ENCODE measurements at places on chromosomes 5 and 9. TPM values are rescaled to one million over a fixed set of nuclear protein-coding genes. Genes with fewer than 3 reads are reported as not detected.

The GPR150 gene
- total RNA-seq = 0.32 TPM

The SLCO6A1 gene
- not detected for total RNA-seq

The HEMGN gene
- not detected for total RNA-seq

The MRPS2 gene
- total RNA-seq = 19.1 TPM

The CDH6 gene
- total RNA-seq = 62.3 TPM

The ESM1 gene
- 2.7 TPM for total RNA-seq

The FLT4 gene
- 0.09 TPM for total RNA-seq

The DNAJB5 gene
- 8.0 TPM for total RNA-seq

The PFN3 gene
- not detected for total RNA-seq

The CCDC192 gene
- total RNA-seq = not detected

The ZNF618 gene
- total RNA-seq = 7.7 TPM

The SMIM33 gene
- not detected for total RNA-seq

The HTR1A gene
- not detected for total RNA-seq

The STKLD1 gene
- 0.95 TPM for total RNA-seq

The PCDHGB5 gene
- 33.0 TPM for total RNA-seq

The GRPEL2 gene
- total RNA-seq = 9.7 TPM

The C5orf34 gene
- 1.9 TPM for total RNA-seq

The ENC1 gene
- total RNA-seq = 14.5 TPM

The MEIKIN gene
- total RNA-seq = not detected

The IL13 gene
- total RNA-seq = not detected

The ANKRD20A1 gene
- 0.16 TPM for total RNA-seq

The GPR21 gene
- 1.1 TPM for total RNA-seq

The RECK gene
- 42.3 TPM for total RNA-seq

The PCDHGA9 gene
- 3.8 TPM for total RNA-seq

The GPX8 gene
- total RNA-seq = 72.0 TPM

The EQTN gene
- total RNA-seq = not detected

The SLC45A2 gene
- total RNA-seq = under 0.01 TPM

The GARNL3 gene
- total RNA-seq = 0.63 TPM

The SWI5 gene
- total RNA-seq = 50.3 TPM

The FOXE1 gene
- total RNA-seq = not detected

Data from bronchial smooth muscle cell (primary cell).